ENCODE measurements at places on chromosomes 2 and 18.

GRCh38 chr2:193518041-193518817 lies 1323.5 kb upstream of the TMEFF2 start:
- H3K4me3 ChIP-seq, result no peak overlapping the region
- no peak for DNase-seq
- H3K27me3 ChIP-seq, result no peaks in the 10 kb centered on the region
- no peaks in the 10 kb centered on the region for H3K36me3 ChIP-seq

DNA sequence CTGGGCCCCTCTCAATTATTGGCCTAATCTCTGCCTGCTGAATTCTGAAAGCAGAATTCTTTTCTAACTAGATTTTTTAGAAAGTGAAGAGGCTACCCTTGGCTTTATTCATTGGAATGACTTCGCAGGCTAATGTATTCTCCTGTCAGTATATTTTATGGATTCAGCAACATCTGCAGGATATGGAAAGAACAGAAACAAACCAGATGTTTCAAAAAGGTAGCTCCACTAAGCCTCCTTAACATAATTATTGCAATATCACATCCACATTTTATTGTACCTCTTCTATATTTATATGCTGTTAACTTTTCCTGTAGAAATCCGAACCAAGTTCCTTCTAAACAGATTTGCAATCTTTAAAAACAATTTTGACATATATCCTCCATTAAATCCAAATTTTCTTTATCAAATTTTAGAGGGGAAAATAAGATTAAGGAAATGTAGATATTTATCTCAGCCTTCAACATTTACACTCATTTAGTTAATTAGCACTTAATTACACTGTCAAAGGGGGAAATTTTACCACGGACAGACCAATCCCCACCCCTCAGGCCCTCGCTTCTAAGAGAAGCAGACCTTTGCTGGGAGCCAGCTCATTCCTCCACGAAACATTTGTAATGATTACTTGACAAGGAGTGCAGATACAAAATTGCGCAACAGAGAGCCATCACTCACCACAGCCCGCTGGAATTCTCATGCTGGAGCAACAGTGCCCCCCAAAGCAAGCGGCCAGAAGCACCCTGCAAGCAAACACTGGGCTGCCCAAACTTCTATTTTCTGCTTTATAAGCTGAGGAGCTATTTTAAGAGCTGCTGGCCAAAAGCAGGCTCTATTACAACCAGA lies 253.4 kb downstream of the ETAA1 start:
- H3K27ac ChIP-seq, result no peak overlapping the region
- no peak overlapping the region for H3K4me3 ChIP-seq
- peaks cover 2% of the 10 kb centered on the region for H3K27me3 ChIP-seq
- no peaks in the 10 kb centered on the region for H3K36me3 ChIP-seq
- DNase-seq, result peak; percentile 10
- H3K4me1 ChIP-seq, result no peaks in the 10 kb centered on the region

DNA sequence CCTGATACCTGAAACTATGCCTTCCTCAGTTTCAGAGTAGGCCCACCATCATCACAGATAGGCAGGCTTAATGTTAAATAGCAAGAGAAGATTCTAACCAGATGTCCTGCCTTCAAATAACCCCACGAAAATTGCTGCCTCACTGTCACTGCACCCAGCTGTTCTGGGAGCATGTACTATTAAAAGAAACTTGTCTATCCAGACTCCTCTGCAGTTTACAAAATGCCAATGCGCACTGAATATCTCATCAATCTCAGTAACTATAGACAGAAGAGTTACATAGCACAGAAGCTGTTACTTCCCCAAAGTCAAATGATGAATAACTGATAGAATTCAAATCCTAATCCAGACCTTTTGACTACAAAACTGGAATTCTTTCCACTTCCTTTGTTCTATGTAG lies 43.9 kb downstream of the WDR75 start:
- H3K4me1 ChIP-seq, result no peaks in the 10 kb centered on the region
- H3K27ac ChIP-seq, result no peak overlapping the region
- no peaks in the 10 kb centered on the region for H3K27me3 ChIP-seq

DNA sequence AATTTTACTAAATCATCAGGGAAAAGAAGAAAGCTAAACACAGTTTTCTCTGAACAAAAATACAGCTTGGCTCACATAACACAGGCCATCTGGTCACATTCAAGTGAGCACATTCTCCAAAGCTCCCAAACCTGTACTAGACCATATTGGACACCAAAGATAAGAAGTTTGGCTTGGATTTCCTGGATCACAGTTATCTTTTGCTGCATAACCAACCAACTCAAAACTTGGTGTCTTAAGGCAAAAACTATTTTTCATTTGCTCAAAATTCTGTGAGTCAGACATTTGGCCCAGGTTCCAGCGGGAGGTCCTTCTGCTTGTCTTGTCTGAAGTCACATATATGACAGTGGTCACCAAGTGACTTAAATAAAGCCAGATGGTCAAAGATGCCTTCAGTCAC lies 83.2 kb downstream of the GYPC start:
- H3K4me1 ChIP-seq, result no peaks in the 10 kb centered on the region
- H3K27me3 ChIP-seq, result no peaks in the 10 kb centered on the region
- no peak for DNase-seq
- H3K27ac ChIP-seq, result no peak overlapping the region

- no peaks in the 10 kb centered on the region for H3K27me3 ChIP-seq
- H3K4me3 ChIP-seq, result no peak overlapping the region
- DNase-seq, result no peak
- peaks cover 10% of the 10 kb centered on the region for H3K4me1 ChIP-seq
- no peak overlapping the region for H3K27ac ChIP-seq
- H3K36me3 ChIP-seq, result peaks cover 25% of the 10 kb centered on the region
These were observed 26.4 kb downstream of the TRAPPC12 start for GRCh38 chr2:3405876-3406275.

GRCh38 chr2:189412330-189412953 lies 28.8 kb upstream of the WDR75 start:
- peak; percentile 49 for DNase-seq
- H3K36me3 ChIP-seq, result no peaks in the 10 kb centered on the region
- H3K4me1 ChIP-seq, result peaks cover 9% of the 10 kb centered on the region
- no peak overlapping the region for H3K27ac ChIP-seq
- H3K27me3 ChIP-seq, result no peaks in the 10 kb centered on the region
- no peak overlapping the region for H3K4me3 ChIP-seq

GRCh38 chr2:95296880-95297487 lies at the start of gene KCNIP3:
Gene KCNIP3 (plus strand): TSS chr2:95297347. CDS start chr2:95297439, 92 bp downstream.
- H3K27ac ChIP-seq, result no peak within 1 kb of the TSS
- peaks cover 2% of the 10 kb centered on the region for H3K27me3 ChIP-seq
- no peak for DNase-seq
- H3K4me1 ChIP-seq, result no peaks in the 10 kb centered on the region
- H3K36me3 ChIP-seq, result no peaks in the 10 kb centered on the region

DNA sequence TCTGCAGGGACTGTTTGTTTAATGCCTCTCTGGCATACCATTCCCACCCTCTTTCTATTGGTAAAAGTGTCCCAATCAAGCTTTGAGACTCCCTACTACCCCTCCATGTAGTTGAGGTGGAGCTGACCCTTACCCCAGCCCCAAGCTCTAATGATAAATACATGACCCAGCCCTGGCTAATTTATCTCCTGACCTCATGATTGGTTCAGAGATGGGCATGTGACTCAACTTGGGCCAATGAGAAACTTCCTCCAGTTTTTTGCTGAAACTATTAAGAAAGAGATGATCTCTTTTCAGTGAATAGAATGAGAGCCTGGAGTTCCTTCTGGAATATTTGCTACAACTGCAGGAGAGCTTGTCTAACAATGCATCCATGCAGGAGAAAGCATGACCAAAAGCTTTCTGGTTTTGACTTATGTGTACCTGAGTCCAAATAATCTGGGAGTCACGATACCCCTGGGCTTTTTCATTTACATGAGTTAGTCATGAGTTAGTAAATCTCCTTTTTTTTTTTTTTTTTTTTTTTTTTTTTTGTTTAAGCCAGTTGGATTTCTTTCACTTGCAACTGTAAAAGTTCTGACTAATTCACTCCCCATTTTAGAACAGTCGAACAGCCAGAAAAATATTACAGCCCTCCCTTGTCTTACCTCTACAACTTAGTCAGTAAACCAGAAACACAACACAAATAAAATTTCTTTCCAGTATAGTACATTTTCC lies 66.5 kb upstream of the TLK1 start:
- H3K27me3 ChIP-seq, result no peaks in the 10 kb centered on the region
- H3K36me3 ChIP-seq, result no peaks in the 10 kb centered on the region
- H3K4me3 ChIP-seq, result no peak overlapping the region
- peaks cover 7% of the 10 kb centered on the region for H3K4me1 ChIP-seq
- H3K27ac ChIP-seq, result no peak overlapping the region
- no peak for DNase-seq

DNA sequence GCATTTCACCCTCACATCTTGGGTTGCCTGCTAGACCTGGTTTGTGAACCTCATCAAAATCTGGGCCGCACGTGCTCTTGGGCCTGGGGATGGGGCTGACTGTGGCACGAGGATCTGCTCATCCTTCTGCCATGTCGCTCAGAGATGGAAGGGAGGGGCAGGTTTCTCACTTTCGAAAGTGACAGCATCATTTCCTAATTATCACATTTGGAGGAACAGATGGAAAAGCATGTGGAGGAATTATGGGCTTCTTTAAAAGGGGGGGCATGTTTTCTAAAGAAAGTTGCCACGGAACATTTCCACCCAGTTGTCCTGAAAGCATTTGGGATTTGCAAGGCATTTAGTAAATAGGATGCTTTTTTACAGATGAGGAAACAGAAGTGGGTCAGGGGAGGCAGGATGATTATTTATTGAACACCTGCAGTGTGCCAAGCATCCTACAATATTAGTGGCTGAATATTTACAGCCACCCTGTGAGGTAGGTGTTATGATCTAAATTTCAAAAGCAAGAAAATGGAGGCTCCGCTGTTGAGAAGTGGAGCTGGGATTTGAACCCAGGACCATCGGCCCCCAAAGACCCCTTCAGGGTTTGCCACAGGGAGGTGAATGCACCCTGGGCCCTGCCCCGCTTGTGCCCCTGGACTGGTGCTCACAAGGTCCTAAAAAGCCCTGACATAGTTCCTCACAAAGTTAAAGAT lies 104.2 kb upstream of the MYCN start:
- no peaks in the 10 kb centered on the region for H3K36me3 ChIP-seq
- H3K27me3 ChIP-seq, result peaks cover 1% of the 10 kb centered on the region
- no peaks in the 10 kb centered on the region for H3K4me1 ChIP-seq
- DNase-seq, result no peak
- no peak overlapping the region for H3K4me3 ChIP-seq
- H3K27ac ChIP-seq, result no peak overlapping the region

GRCh38 chr2:98029718-98030222 lies 34.0 kb upstream of the TMEM131 start:
- H3K4me1 ChIP-seq, result peaks cover 18% of the 10 kb centered on the region
- peaks cover 4% of the 10 kb centered on the region for H3K27me3 ChIP-seq
- no peak for DNase-seq
- no peak overlapping the region for H3K27ac ChIP-seq
- no peak overlapping the region for H3K4me3 ChIP-seq

DNA sequence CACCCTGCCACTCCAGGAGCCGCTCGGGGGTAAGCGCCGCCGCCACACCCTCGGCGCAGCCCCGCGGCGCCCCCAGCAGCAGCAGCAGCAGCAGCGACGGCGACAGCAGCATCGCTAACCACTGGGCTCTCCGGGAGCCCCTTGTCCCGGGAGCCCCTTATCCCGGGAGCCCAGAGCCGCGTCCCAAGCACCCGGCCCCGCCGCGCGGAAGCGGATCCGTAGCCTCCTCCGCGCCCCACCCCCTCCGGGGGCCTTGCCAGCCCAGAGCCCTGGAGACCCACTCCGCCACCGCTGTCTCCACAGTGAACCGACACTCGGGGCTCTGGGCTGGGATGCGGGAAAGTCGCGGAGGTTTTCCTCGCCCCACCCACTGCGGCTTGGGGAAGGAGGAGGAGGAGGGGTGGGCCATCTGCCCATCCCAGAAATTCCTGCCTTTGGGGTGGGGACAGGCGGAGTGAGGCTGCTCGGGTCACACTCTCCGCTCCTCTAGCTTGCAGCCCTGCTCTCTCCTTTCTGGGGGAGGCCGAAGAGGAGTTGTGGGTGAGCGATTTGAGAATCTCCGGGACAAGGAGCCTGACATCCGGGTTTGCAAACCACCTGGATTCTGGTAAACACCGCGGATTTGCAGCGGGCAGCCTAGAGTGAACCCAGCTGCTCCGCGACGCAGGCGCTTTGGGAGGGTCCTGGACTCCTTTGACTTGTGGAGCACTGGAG lies at the start of gene PLA2R1:
Gene PLA2R1, minus strand, starts transcription at position 324 of the 714 bp plus-strand sequence. Its CDS starts 212 bp downstream, at position 112.
- H3K4me1 ChIP-seq, result peaks cover 8% of the 10 kb centered on the region
- peak; percentile 17 for DNase-seq
- H3K27ac ChIP-seq, result no peak within 1 kb of the TSS
- H3K27me3 ChIP-seq, result peaks cover 60% of the 10 kb centered on the region

- peak; percentile 72 for DNase-seq
- H3K27me3 ChIP-seq, result no peaks in the 10 kb centered on the region
- H3K36me3 ChIP-seq, result peaks cover 8% of the 10 kb centered on the region
- peak overlapping the region; percentile 55 for H3K27ac ChIP-seq
These were observed 2.3 kb upstream of the MAL start for GRCh38 chr2:95023222-95023597.

- H3K4me1 ChIP-seq, result no peaks in the 10 kb centered on the region
- no peak for DNase-seq
- no peak overlapping the region for H3K27ac ChIP-seq
- H3K4me3 ChIP-seq, result no peak overlapping the region
- H3K27me3 ChIP-seq, result peaks cover 58% of the 10 kb centered on the region
These were observed 4.2 kb upstream of the EGR4 start for GRCh38 chr2:73297586-73297985.

DNA sequence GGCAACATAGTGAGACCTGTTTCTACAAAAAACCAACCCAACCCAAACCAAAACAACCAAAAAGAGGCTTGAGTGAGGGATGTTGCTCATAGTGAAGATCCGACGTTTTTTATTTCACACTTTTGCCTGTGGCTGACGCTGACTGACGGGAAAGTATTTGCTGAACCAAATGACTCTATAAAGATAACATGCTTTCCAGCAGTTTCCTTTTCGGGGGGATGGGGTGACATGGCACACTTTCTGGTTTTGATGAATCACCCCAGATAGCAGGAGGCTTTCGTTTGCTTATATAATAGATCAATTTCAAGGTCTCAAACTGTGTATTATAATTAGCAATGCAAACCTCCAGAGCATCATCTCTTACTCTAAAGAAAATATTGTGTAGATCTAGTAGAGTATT lies 150.8 kb downstream of the AQP4 start:
- no peak for DNase-seq
- H3K36me3 ChIP-seq, result no peaks in the 10 kb centered on the region
- H3K4me1 ChIP-seq, result no peaks in the 10 kb centered on the region
- no peaks in the 10 kb centered on the region for H3K27me3 ChIP-seq
- no peak overlapping the region for H3K27ac ChIP-seq
- no peak overlapping the region for H3K4me3 ChIP-seq

- H3K27me3 ChIP-seq, result no peaks in the 10 kb centered on the region
- no peaks in the 10 kb centered on the region for H3K4me1 ChIP-seq
- no peak overlapping the region for H3K4me3 ChIP-seq
These were observed 310.5 kb downstream of the PTPRM start for GRCh38 chr18:7877609-7878008.

GRCh38 chr2:211673133-211673905 lies 865.3 kb downstream of the ERBB4 start:
- H3K36me3 ChIP-seq, result no peaks in the 10 kb centered on the region
- no peak overlapping the region for H3K27ac ChIP-seq
- no peak overlapping the region for H3K4me3 ChIP-seq
- DNase-seq, result no peak
- H3K4me1 ChIP-seq, result no peaks in the 10 kb centered on the region

Measured in activated CD4-positive, alpha-beta memory T cell treated with anti-CD3 and anti-CD28 coated beads for 36 hours (primary cell).